ENCODE measurements at places on chromosomes 2 and 18.
A peak's percentile ranks its signal among the peaks of the same experiment; 100 is the strongest.

DNA sequence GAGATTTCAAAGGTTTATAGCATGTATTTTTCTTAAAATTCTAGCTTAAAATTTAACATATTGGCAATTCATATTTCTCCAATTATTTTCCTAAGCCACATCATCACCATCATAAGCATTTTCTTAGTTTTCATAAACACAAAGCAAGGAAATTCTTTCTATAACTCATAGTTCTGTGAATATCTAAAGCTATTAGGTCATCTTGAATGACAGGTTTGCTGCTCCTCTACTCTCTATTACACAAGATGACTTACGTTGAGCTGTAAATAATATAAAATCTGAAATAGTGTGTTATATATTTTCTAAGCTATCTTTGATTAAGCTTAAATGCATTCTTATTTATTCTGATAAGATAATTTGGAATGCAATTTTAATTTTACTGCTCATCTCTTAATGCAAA lies 984.6 kb upstream of the CNTNAP5 start:
- no peak for DNase-seq

DNA sequence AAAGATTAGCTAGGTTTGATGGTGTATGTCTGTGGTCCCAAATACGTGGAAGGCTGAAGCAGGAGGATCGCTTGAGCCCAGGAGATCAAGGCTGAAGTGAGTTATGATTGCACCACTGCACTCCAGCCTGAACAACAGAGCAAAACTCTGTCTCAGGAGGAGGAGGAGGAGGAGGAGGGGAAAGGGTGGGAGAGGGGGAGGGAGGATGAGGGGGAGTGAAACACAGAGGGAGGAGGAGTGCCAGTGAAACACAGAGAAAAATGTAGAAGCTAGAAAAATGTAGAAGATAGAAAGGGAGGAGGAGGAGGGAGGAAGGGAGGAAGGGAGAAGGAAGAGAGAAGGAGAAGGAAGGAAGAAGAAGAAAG lies 387.5 kb downstream of the MTX2 start:
- no peak for DNase-seq

DNA sequence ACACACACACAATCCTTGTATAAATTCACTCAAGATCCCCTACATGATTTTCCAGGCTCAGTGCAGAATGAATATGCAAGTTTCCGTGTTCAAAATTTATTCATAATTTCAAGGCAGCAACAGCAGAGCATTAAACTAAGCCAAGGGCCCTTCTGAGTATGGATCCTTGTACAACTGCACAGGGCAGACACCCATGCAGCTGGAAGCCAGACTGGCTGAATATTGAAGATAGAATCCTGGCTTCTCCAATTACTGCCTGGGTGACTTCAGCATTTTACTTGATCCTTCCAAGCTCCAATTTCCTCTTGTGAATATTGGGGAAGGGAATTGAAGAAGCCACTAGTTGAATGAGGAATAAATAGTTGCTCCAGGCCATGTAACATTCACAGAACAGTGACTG lies 267.9 kb upstream of the REG3G start:
- DNase-seq: no peak

GRCh38 chr2:105057005-105057404 lies 19.1 kb downstream of the MRPS9 start:
- no peak for DNase-seq

GRCh38 chr2:65541773-65542172 lies 109.4 kb upstream of the SPRED2 start:
- DNase-seq: no peak

- DNase-seq: no peak
Measured at GRCh38 chr2:160816916-160817499, 323.4 kb upstream of the RBMS1 start.

DNA sequence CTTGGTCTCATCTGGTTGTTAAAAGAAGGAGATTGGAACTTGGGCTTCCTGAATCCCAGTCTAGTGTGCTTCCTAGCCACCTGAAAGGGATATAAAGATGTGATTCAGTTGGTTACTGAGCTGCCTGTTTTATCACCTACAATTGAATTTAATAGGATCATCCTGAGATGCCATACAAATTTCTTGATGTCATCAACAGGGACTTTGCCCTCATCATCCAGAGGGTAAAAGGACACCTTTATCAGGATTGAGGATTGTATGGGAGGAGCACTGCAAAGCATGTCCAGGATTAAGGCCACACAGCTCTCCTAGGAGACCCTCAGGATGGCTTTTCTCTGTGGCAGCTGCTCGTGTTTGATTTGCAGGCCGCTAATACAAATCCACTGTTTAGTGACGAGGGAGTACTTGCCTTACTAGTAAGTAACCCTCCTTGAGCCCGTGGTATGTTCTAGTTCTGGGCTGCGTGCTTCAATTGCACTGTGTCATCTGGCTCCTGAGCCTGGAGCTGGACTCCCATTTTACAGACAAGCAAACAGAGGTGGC lies 28.6 kb downstream of the SH3RF3 start:
- DNase-seq: no peak

DNA sequence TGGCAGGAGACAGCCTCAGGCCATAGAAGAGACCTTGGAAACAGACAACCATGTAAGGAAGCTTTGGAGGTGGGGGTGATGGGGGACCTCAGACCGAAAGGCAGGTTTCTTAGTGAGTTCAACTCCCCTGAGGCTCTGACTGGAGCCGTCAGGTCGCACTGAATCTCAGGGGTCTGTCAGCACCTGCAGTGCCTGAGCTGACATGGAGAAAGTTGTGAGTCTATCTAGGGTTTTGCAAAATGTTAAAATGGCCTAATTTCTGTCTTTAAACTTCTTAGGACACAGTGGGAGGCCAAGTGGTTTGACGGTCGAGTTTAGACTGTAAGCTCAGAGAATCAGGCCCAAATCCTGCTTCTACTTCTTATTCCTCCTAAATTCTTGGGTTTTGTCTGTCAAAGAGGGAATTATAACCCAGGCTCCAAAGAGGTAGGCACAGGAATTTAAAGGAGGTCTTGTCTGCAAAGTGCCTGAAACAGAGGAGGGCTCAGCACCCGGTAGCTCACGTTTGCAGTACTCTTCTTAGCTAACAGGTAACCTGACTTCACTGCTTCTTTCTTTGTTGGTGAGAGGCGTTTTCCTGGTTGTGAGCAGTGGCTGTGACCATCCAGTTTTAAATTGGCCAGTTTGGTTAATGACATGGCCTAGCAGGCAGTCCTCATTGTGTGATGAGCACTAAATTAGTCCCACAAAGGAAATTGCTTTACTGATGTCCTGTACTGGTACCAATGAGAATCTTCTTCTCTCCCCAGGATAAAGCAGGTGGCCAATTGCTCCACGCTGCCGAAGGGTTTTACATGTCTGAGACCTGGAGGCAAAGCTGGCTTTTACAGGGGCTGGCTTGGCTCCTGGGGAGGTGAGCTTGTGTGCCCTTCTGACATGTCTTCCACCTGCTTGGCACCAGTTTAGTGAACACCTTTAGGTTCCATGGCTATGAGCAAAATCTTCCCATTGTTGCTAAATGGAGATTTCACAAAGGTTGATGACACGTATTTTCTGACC lies 95.7 kb downstream of the MYCN start:
- DNase-seq: no peak

GRCh38 chr2:42926434-42927333 lies 134.3 kb upstream of the HAAO start:
- no peak for DNase-seq

DNA sequence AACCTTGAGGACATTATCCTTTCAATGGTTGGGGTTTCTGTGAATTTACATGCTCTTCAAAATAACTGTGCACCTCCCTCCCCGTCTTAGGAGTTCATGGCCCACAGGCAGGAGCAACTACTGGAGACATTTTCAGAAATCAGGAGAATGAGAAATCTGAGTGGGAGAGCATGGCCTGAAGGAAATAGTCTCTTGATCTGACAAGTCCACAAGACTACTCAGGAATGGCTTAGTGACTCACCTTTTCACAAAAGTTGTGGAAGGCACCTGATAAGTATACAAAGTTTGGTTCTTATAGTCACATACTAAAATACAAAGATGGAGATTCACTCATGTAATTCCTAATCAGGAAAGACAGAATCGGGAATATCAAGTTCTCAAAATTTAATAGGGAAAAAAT lies 83.6 kb upstream of the NCKAP5 start:
- DNase-seq: no peak

DNA sequence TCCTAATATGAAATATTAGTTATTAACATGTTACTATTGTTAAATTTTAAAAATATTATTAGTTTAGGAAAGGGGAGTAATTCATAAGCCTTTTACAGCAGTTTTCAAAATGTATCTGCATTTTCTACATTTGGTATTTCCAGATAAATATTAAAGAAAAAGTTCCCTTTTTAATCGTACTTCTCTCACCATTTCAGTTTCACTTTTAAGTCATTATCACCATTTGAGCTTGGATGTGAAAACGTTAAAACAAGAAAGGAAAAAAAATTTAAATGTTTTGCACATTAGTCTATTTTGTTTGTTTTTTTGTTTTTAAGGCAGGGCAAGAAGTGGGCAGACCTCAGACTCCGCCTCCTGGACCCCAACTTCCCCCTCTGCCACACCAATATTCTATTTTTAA lies 3.3 kb upstream of the SRSF7 start:
- DNase-seq: no peak

DNA sequence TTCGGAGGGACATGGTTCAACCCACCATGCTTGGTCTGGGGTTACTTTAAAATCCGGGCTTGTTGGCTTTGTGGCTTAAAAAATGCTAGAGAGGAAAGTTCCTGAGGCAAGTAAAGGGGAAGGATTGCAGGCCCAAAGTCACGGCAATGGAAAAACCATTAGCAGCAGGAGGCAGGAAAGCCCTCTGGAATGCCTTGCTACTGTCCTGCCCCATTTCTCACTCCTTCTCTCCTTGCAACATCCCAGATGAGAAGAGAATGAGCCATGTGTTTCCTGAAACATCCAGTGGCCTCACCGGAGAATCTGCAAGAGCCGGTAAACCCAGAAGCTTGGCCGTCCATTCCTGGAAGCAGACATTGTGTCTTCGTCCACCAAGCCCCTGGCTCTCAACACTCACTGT lies 97.4 kb upstream of the LCLAT1 start:
- DNase-seq: no peak

DNA sequence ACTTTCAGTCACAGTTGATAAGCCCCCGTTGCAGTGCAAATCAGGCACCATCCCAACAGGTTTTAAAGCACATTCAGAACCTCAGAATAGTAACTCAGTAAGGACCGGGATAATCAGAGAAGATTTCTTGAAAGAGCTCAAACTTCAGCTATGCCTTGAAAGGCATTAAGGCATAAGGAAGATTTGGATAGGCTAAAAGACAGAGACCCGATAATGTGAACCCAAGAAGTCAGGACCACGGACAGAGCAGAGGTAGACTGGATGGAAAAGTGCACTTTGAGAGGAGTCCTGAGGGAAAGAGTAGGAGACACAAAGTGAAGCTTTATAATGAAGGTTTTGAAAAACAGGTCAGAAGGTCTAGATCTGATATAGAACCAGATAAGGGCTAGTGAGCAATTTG lies 36.9 kb upstream of the KLF7 start:
- no peak for DNase-seq

DNA sequence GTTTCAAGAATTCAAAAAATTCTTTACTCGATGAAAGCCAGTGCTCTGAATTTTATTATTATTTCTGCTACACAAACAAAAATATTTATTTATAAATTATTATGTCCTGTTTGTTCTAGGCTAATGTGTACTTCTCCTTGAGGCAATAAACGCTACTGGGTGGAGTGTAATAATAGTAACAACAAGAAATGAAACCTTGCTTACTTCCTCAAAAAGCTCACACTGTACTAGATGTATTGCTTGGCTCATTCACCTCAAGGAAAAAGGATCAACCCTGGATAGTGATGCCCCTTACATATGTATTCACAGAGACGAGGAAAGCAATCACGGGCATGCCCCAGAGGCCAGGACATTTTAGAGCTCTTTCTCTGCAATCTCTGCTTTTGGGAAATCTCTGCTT lies 685.6 kb upstream of the NXPH2 start:
- DNase-seq: no peak

GRCh38 chr18:14174706-14175085 lies 42.5 kb upstream of the ZNF519 start:
- DNase-seq: no peak

DNA sequence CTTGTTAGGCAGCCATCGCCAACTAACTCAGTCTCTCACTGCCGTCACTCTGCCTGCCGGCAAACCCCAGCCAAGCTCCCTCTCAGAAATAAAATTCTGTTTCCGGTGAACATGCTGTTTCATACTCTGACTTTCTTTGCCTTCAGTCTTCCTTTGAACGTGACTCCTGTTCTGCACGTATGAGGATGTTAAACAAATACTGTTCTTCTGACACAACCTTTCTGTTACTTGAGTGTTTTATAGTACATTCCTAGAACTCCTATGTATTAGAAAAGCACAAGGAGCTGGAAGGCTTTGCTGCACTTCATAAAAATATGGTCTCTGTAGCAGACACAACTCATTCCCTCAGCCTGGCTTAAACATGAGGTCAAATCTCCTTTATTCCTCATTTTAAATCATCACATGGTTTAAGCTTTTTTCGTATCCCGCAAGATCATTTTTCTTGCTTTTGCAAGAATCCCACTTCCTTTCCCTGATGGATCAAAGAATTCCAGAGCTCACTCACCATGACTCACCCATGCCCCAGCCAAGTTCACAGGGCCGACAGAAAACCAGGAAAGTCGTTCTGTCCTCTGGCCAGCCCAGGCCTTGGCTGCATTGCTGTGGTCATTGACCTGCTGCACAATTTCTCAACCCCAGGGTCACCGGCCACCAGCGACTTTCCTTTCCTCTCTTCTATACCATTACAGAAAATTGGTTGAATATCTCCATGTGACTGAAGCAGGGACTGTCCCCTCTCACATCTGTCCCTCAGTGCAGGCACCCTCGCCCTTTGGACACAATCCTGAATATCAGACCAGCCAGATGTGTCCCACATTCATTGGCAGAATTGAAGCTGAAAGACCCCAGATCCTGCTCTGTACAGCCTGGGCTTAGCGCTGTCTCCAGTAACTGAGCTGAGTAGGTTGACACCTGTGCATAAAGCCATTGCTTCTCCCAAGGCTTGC lies 183.1 kb upstream of the ARL4C start:
- DNase-seq: peak; percentile 96

- DNase-seq: no peak
Measured at GRCh38 chr2:107584577-107584976, 242.1 kb upstream of the RGPD4 start.

- no peak for DNase-seq
Measured at GRCh38 chr2:9772999-9773902, 70.0 kb upstream of the TAF1B start.

Measured in stromal cell of bone marrow (primary cell).